ENCODE measurements at places on chromosomes 7 and 10.
A peak's percentile ranks its signal among the peaks of the same experiment; 100 is the strongest.

- no peak for DNase-seq
Observed at GRCh38 chr10:35927990-35928488, 285.9 kb upstream of the FZD8 start.

DNA sequence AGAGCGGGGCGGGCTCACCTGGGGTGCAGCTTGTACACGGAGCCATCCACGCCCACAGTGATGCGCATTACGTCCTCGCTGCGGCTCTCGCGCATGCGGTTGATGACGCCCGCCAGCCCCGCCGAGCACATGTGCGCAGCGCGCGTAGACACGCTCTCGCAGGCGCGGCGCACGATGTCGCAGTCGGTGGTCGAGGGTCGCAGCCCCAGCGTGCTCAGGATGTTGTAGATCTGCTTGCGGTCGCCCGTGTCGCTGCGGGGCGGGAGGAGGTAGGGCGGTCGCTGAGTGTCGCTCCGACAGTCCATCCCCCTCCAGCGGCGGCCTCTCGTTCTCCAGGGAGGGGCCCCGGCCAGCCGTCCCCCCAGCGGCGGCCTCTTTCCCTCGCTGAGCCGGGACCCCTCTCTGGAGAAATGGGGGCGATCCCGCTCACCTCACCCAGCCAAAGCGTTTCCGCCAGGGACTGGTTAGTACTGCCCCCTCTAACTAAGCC is 4.4 kb upstream of the MYL7 start:
- peak; percentile 70 for DNase-seq

- no peak for DNase-seq
Observed at GRCh38 chr7:152202056-152202455, 176.6 kb downstream of the GALNT11 start.

- no peak for DNase-seq
Observed at GRCh38 chr7:42666994-42667393, 244.9 kb downstream of the C7orf25 start.

DNA sequence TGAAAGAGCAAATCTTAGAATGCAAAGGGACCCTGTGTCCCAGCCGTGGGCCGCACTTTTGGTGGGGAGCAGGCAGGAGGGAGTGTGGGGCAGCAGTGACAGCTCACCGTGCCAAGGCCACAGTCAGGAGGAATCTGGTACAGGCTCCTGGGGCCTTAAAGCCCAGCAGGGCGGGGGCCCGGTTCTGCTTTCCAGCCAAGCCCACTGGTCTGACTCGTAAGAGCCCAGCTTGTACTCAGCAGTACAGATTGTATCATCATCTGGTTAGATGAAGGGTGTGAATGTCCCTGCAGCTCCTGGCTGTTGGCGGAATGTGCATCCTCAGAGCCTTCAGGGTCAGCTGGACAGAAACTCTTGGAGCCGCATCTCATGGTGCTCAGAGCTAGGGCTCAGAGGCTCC is 30.5 kb upstream of the TRIM8 start:
- no peak for DNase-seq

DNA sequence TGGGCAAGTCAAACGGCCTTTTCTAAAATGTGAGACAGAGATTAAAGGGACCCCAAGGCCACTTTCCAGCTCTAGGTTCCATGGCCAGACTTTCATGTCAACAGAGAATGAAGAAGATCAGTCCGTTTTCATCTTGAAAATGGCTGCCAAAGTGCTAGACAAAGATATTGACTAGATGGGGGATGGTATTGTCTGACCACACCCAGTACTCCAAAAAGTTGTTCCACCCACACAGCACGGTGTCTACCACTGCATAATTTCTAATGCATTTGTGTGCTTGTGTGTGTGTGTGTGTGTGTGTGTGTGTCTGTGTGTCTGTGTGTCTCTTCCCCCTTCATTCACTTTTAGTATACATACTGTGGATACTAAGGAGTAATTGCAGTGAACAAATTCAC is 1.3 kb downstream of the COL1A2 start:
- no peak for DNase-seq

DNA sequence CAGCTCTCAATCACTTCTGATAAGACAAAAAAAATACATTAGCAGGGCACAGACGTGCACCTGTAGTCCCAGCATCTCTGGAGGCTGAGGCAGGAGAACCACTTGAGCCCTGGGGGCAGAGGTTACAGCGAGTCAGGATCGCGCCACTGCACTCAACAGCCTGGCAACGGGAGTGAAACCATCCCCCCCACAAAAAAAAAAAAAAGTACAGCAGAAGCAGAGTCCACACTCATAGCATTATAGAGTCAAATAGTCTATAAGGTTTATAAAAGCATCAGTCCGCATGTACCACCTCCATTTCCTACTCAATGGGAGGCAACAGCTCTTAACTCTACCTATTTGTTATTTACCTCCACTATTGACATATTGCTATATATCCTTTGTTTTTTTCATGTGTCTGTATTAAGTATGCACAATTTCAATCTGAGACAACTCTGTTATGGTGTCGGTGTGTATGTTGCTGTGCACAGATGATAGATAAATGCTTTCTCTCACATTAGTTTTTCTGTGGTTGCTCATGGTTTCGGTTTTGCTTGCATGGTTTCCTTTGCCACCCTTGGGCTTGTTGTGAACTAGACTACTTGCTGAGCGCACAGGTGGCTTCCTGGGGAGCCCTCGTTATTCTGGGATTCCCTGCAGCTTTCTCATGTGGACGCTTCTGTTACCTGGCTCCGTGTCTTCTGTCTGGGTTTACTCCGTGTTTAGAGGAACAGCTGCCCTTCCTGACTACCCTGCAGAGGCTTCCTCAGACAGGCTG is 40.4 kb downstream of the PROSER2 start:
- DNase-seq: peak; percentile 60
